ENCODE measurements at places on chromosomes 12 and 14. TPM values are rescaled to one million over a fixed set of nuclear protein-coding genes. Genes with fewer than 3 reads are reported as not detected.

Gene ADCY4
- 68.1 TPM for total RNA-seq

Gene OASL
- 1.3 TPM for total RNA-seq

Gene SDR9C7
- total RNA-seq = 0.18 TPM

Gene CCDC60
- not detected for total RNA-seq

Gene RAD51AP1
- total RNA-seq = 1.4 TPM

Gene PIANP
- total RNA-seq = 2.5 TPM

Gene AVPR1A
- 3.9 TPM for total RNA-seq

- DNase-seq = no peak
These were observed 44.7 kb upstream of the CEP83 start for GRCh38 chr12:94504386-94504785.

GRCh38 chr12:123253641-123254459, 17.8 kb downstream of the CDK2AP1 start:
- no peak for DNase-seq

DNA sequence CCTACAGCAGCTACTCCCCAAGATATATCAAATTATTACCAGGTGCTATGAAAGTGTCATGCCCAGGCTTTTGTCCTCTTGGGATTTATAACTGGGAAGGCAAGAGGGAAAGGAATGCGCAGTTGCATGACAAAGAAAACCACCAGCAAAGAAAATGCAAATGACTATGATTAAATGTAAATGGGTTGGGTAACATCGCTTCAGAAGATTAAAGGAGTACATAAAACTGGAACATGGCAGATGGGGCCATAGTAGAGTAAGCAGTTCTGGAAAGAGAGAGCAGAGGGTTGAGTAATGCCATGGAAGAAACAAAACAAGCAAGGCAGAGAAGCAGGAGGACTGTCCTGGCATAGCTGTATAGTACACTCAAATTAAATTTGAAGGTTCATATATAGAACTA, 493.1 kb downstream of the NOVA1 start:
- no peak for DNase-seq

GRCh38 chr14:89160437-89160836, 256.6 kb downstream of the FOXN3 start:
- no peak for DNase-seq

- peak; percentile 70 for DNase-seq
These were observed 52.3 kb upstream of the BCL2L14 start for GRCh38 chr12:12018454-12018853.

- no peak for DNase-seq
These were observed 830 bp upstream of the MIS18BP1 start for GRCh38 chr14:45253754-45254310.

GRCh38 chr12:56521209-56521589, 421 bp upstream of the RBMS2 start:
- DNase-seq = no peak

DNA sequence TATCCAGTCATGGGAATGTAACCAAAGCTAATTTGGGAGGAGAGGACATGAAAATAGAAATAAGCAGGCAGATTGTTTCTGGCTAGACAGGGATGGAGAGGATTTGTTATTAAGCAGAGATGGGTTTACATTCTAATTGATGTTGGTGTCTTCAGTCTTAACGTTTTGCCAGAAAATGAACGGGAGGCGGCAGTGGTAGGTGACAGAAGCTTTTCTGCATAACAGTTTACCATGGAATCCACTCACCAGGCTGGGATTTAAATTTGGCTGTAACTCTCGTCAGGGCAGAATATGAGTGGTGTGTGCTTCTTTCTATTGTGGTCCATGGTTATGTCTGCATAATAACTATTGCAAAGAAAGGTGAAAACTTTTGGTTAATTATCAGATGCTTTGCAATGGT, 50.2 kb upstream of the OTX2 start:
- DNase-seq = no peak

- peak; percentile 51 for DNase-seq
These were observed 55.9 kb upstream of the DIO3 start for GRCh38 chr14:101505236-101505970.

DNA sequence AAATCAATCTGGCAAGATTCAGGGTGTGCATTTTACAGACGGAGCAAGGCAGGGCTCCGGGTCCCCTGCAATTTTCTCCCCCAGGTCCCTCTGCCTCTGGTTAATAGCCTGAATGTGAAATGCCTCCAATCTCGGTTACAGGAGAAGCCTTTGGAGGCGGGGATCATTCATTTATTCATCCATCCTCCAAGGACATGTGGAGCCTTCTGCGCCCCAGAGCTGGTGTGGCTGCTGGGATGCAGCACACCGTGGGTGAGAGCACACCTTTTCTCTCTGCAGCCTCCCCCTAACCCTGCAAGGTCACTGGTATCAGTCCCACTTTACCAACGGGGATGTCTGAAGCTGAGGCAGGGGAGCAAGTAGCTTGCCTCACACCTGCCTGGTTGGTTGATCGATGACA, 35.4 kb downstream of the CMKLR1 start:
- no peak for DNase-seq

DNA sequence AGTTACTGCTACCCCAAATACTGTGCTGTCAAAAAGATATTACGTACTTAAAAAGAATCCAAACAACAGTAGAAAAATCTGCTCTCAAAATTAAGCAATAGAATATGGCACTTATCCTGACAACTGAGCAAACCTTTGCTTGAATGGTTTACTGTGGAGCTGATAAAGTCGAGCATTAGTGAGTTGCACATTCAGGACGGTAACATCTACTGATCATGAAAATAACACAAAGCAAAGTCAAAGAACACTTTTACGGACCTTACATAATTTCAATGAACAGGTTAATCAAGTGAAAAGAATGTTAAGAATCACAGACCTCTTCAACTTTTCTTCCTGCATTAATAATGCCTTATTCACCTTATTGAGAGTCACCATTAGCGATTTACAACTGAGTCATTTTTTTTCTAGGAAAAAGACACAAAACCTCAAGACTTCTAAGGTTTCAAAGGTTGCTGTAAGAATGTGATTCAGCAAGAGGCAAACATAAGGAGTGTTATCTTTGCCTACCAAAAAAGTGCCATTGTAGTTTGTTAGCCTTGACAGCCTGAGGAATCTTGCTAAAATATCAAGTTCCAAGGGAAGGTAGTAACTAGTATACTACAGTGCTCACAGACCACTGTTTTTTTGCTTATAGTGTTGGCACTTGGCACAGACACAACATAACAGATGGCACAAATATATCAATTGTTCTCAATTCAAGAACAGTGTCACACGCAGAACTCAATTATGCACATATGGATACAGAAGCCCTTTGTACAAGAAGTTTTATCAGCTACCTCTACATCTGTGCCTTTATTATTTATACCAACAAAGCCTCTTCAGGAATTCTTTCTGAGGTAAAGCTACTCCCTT, 334.2 kb upstream of the RPL10L start:
- DNase-seq = no peak

GRCh38 chr12:102043928-102044327, 17.9 kb downstream of the WASHC3 start:
- DNase-seq = no peak

DNA sequence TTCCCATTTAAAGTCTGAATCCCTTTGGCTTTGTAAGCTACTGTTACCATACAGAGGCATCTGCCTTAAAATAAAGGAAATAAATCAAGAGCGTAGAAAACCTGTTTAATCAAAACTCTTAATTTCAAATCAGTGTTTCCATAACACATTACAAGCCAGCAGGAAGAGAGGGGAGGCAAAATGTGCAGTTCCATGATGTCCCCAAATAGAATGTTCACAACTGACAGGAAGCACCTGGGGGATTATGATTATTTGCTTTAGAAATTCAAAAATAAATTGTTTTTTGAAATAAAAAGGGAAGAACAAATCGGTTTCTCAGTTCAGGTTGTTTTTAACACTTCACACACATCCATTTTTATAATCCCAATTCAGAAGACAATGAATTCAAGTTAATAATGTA, 21.4 kb downstream of the SOCS2 start:
- no peak for DNase-seq

All from sciatic nerve (tissue), 2 donors.